ENCODE measurements at places on chromosomes 5 and 9. TPM values are rescaled to one million over a fixed set of nuclear protein-coding genes. Genes with fewer than 3 reads are reported as not detected.

The GCNT4 gene
- total RNA-seq = 3.5 TPM

The RLN2 gene
- not detected for total RNA-seq

The LIX1 gene
- not detected for total RNA-seq

The MPDZ gene
- 48.6 TPM for total RNA-seq

The N4BP3 gene
- total RNA-seq = 1.5 TPM
